ENCODE measurements at places on chromosomes 3 and 15.

- peak; percentile 9 for DNase-seq
Observed at GRCh38 chr3:131564812-131565211, 62.0 kb upstream of the MRPL3 start.

- DNase-seq = peak; percentile 69
Observed at GRCh38 chr3:120448756-120449155, 2.0 kb downstream of the FSTL1 start.

- DNase-seq = no peak
Observed at GRCh38 chr15:63860155-63860554, 26.4 kb upstream of the HERC1 start.

DNA sequence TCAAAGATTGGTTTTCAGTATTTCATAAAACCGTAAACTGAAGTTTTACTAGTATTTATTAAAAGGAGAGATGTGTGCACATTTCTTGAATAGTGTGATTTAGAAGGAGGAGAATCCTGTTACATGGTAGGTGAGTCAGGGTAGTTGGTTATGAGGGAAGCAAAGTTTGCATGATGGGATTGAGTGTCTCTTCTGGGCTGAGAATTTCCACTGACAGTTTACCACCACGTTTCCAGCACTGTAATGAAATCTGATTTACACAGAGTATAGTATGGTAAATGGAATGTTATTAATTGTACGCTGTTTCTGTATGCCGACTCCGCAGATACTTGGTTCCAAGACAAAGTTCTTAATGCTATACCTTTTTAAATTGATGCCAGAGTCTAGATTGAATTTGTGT is 1.6 kb downstream of the NECTIN3 start:
- DNase-seq = no peak

DNA sequence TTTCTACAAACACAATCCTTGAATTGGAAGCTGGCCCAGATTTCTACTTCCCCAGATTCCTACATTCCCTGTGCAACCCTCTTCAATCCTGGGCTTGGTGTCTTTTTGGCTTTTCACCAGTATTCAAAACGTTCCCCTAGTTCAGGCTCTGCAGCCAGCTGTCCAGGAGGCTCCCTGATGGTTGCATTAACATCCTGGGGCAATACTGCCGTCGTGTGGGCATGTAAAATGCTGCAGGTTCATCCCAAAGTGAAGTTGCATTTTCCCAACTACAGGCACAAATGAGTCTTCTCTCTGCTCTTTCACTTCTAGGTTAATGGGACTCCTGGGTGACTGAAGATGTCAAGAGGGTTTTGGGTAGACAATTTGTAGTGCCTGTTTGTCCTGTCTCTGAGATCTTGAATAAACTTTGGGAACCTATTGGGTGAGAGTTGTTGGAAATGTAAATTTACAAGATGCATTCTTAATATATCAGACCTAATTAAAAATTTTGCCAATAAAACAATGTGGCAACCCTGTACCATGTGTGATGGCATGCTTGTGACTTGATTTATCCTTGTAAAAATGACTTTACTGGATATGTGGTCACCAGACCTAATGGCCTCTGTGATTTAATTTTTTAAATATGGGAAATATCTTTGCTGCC is 28.6 kb downstream of the SOX14 start:
- peak; percentile 11 for DNase-seq

GRCh38 chr3:24494618-24495325 is at the start of gene THRB:
THRB (minus strand) TSS chr3:24494850.
- peak; percentile 88 for DNase-seq

DNA sequence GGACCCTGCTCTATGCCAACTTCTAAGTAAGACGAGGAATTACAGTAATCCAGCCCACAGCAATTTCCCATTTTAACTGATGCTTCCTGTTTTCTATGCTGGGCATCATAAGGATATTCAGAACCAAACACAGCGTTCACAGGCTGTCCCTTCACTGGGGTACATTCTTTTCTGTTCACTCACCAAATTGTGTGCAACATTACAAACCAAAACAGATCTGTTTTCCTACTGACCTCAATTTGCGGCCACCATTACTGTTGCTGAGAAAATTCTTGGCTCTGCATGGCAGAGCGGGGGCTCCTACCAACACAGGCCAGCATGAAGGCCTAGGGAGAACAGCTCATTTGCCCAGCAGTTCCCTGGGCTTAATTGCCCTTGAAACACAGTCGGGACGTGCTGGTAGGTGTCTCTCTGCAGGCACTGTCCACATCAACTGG is 76.5 kb downstream of the MYO1E start:
- no peak for DNase-seq

- DNase-seq = no peak
Observed at GRCh38 chr15:101504866-101505609, 15.5 kb upstream of the PCSK6 start.

GRCh38 chr3:44252332-44252959 is 10.8 kb downstream of the TOPAZ1 start:
- DNase-seq = peak; percentile 80

GRCh38 chr15:80201256-80202015 is 48.6 kb downstream of the FAH start:
- DNase-seq = no peak

- DNase-seq = no peak
Observed at GRCh38 chr3:65979162-65979561, 59.6 kb downstream of the MAGI1 start.

GRCh38 chr15:89530976-89531375 is 34.6 kb upstream of the RHCG start:
- DNase-seq = no peak

DNA sequence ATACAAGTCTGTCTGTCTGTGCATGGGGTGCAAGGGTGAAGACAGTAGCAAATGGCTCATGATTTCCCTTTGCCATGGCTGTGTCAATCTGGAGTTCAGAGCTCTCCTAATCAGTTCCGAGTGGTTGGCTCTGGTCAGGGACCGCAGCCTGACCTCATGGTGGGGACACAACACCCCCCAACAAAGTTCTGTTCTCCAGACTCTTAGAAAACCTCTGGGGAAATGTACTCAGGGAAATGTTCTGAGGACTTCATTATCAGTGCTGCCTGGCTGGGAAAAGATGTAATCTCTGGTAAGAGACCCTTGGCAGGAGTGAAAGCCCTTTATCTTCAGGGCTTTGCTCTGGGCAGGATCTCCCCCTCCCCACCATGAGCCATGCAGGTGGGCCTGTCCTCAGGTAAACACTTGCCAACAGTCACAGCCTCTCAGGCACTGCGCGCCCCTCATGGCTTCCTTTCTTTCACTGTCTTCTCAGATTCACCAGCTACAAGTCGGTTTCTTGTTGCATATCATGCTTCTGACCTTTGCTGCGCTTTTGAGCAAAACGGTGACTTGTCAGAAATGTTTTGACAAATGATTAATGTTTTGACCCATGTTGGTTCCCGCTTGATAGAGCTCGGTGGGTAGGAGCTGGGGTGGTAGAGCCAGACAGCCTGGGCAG is 95.5 kb downstream of the ST6GAL1 start:
- peak; percentile 25 for DNase-seq

Measured in lung (tissue), 17 donors.